Stimulated activated CD4-positive, alpha-beta T cell treated with anti-CD3 and anti-CD28 coated beads, Interleukin-12 subunit alpha, Interleukin-12 subunit beta, amount 100 ng/mL, for 24 hours (primary cell): ENCODE measurements at places on chromosomes 7 and 10.

DNA sequence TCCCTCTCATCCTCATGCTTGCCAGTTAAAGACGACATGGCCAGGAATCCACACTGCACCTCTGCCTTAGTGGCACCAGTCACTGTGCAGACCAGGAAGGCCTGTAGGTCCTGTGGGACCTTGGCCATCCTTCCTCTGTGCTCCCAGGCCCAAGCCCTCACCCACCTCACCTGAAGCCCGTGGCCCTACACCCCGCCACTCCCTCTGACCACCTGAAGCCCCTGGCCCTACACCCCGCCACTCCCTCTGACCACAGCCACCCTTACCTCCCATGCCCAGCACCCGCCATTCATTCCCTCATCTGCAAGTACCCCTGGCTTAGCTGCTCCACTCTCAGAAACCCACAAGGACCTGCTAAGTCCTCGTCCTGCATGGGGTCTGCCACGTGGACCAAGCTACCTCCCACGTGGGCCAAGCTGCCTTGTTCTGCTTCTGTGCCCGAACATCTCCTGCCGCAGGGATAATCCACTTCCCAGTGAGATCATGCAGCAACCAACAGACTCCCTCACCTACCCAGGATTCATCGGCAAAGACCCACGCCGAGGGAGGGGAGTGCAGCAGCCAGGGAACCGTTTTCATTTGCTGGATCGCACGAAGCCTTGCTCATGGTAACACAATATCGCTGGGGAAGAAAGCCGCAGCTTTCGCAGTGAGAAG lies 151.2 kb downstream of the TCERG1L start:
- DNase-seq = no peak

- DNase-seq = no peak
These were observed 292.5 kb downstream of the CCDC3 start for GRCh38 chr10:12709000-12709401.

- no peak for DNase-seq
These were observed 314.2 kb upstream of the GNAI1 start for GRCh38 chr7:79820387-79820786.

GRCh38 chr10:71213761-71214440 lies 1.5 kb downstream of the UNC5B start:
- no peak for DNase-seq

GRCh38 chr10:62323751-62324150 lies 50.4 kb upstream of the ZNF365 start:
- DNase-seq = no peak

- peak; percentile 27 for DNase-seq
These were observed 5.1 kb upstream of the ELFN1 start for GRCh38 chr7:1664711-1665548.

DNA sequence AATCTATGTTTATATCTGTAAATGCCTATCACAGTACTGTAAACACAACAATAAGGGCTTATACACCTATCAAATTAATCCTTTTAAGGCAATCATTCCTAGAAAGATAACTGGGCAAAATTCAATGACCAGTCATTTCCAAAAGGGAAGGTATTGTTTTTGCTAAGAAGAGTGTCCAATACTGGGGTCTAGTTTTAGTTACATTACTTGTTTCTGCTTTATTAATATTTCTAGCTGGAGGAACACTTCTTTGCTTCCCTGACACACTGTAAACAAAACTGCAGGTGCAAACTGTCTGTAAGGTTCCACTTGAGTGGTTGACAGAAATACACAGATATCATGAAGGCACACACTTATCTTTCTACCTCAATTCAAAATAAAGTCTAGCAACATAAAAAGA lies 84.2 kb upstream of the FAM133B start:
- no peak for DNase-seq

DNA sequence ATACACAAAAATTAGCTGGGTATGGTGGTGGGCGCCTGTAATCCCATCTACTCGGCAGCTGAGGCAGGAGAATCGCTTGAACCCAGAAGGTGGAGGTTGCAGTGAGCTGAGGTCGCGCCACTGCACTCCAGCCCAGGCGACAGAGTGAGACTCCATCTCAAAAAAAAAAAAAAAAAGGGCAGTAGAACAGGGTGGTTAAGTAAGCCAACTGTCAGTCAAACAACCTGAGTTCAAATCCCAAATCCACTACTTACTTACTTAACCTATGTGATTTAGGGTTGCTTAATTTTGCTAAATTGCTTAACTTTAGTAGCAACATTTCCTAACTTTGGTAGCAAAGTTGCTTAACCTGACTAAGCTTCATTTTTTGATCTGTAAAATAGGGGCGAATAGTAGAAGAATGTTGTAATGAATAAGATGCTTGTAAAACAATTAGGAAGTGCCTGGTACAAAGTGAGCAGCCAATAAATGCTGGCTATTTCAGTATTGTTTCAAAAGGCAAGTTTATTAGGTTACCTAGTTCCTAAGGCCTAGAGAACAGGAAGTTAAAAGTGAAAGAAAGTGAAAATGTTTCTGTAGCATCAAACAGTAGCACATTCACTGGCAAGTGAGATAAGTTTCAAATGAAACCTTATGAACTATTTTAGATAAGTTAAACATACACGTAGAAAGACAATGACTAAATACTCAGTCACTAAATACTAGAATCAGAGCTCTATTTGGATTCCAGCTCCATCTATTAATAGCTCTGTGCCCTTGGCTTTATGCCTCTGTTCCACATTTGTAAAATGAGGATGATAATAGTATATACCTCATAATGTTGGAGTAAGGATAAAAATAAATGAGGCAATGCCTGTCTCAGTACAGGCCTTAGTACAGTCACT lies 64.3 kb downstream of the HOXA1 start:
- DNase-seq = no peak

DNA sequence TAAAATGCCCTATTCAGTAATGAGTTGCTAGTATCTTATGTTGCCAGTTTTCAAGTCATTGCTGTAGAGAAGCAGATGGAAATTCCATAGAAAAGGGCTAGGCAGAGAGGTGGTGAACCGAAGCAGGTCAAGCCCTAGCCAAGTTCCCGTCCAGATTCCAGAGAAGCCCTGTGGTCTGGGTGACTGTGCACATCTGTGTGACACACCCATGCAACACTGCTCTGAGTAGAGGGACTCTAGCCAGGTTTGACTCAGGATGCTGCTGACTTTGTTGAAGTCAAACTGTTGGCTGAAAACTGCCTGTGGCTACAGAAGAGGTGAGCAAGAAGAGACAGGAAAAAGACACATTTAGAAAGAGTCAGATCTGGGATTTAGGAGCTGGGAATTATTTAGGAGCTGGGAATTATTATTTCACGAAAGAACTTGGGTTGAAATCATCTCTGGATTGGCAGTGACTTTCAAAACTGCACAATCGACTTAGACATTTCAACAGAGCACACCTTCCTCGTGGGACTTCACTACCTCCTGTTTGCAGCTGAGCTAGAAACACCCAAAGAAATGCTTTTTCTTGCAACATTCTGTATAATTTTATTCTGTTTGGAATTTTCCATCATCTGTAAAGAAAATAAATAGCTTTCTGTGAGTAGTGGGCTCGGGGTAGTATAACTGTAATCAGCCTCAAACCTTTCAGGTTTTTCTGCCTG lies 149.1 kb upstream of the PRKCQ start:
- no peak for DNase-seq

DNA sequence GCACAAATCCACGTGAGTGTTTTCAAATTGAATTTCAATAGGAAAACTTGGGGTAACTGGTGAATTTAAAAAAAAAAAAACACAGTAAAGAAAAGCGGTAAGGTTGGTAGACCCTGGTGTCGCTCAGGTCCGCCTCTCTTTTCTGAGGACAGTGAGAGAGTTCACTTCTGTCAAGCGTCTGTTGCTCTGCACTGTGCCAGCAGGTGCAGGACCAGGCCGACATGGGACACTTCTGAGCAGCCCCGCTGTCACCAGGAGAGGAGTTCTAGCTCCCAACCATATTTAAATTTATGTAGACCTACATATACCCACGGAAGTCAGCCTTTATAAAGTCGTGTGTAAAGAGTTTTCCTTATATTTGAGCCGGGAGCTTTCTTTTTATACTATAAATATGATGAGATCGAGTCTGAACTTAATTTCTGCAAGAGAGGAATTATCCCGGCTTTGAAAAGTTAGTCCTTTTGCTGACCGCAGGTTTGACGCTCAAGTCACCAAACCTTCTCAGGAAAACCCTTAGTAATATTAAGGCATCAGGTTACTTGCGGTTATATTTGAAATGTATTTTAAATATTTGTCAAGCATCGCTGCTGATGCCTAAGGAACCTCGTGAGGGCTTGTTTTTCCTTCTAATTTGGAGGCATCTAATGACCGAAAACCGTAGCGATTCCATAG lies 531 bp downstream of the IKZF1 start:
- no peak for DNase-seq

DNA sequence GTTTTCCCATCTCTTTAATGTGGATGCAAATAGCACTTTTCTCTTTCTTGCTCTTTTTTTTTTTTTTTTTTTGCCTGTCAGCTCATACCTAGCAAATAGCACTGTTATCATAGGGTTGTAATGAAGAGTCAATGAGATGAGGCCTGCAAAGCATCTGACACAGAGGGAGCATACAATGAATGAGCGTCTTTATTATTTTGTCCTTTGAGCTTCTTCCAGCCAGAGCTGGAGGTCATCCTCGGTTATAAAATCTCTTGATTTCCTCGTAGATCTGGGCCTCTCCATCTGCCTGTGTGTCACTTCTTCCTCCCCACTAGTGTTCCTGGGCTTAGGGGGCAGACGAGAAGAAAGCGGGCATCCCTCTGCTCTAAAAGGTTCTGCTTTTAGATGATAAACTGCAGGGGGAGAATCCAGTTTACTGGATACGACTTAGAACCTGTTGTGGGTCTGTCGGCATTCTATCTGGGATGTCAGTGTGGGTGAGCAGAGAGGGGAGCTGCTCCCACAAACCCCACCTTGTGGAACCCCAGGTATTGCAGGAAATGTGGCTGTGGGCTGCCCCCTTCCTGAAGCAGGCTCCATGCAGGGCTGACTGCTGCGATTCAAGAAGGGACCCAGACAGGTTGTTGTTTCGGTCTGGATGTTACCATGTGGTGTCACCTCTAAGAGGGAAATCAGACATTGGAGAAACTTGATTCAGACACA lies 135.8 kb upstream of the GPR26 start:
- no peak for DNase-seq

DNA sequence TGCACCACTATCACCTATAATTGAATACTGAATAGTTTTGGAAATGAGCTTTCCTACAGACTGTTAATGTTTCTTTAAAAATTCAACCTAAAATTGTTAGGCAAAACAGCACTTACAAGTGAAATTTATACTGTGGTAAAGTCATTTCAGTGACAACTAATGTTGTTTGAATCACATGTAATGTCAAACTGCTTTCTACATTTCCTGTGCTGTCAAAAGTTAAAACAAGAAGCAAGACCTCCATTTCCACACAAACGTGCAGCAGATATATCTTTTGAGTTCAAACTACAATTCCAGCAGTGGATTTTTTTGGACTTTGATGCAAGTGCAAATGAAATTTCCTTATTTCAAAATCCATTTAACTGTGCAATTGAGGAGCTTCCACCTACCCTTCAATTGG lies 199.8 kb downstream of the RNLS start:
- no peak for DNase-seq

- DNase-seq = no peak
These were observed 85.2 kb downstream of the GRID1 start for GRCh38 chr10:86281396-86281795.

GRCh38 chr7:71961283-71961682 lies 450.9 kb downstream of the CALN1 start:
- no peak for DNase-seq

GRCh38 chr10:100890141-100890672 lies 22.6 kb upstream of the SLF2 start:
- no peak for DNase-seq

DNA sequence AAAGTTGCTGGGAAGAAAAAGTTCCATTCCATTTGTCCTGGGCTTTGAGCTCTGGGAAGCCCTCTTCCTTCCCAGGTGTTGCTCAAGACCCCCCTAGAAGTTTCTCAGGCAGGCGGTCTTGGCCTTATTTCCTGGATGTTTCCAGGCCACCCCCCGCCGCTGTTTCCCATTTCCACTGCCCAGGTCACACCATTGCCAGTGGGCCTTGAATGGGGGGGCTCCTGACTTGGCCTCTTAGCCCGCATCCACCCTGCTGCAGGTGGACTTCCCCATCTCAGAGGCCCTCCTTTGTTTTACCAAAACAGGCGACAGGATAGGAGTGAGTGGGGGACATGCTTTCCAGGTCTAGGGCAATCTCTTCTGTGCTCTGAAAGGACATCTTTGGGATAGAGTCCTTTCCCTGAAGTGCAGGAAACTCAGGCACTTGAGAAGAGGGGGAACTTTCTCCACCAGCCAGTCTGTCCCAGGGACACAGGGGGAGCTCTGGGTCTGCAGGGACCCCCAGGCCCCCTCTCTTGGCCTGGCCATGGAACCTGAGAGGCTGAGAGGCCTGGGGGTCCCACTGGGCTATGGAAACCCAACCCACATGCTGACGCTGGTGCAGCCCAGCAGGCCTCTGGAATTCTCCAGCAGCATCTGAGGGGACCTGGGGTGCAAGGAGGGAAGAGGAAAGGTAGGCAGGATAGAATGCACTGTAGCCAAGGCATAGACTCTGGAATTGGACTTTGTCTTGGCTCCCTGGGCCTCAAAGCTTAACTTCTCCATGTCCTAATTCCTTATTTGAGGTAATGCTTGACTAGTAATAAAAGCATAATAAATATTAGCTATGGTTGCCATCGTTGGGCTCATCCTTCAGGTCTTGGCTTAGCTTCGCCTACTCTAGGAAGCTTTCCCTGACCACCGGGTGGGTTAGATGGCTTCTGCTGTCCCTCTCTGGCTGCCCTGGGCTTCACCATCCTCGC lies 17.6 kb downstream of the NEURL1 start:
- DNase-seq = no peak

- no peak for DNase-seq
These were observed 35.3 kb downstream of the RASGEF1A start for GRCh38 chr10:43231523-43232078.

DNA sequence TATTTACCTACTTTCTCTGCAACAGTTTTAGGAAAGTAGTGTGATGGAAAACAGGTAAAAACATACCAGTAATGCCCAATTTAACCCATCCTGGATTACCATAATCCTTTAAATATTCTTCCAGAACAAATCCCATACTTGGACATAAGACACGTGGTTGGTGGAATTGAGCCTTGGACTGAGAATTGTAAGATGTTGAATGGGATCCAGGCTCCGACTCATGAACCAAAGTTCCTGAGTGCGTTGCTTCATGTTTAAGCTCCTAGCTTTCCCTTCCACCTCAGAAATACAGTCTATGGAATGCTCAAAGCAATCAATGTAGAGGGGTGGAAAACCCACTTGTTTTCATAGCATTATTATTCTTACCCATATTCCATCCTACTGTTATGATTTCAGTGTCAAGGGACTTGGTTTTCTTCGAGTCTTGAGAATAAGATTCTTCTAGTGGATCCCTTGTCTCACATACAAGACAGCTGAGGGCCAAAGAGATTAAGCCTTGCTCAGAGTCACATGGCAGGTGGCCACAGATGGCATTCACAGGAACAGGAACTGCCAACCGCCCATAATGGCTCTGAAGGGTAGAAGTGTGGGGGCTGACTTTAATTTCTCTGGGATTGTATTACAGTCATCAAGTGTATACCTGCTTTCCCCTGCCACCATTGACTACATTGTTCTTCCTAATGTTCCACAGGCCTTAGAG lies 171.2 kb downstream of the GFRA1 start:
- no peak for DNase-seq
